H1 (cell line): ENCODE measurements at places on chromosomes 6 and 20.

DNA sequence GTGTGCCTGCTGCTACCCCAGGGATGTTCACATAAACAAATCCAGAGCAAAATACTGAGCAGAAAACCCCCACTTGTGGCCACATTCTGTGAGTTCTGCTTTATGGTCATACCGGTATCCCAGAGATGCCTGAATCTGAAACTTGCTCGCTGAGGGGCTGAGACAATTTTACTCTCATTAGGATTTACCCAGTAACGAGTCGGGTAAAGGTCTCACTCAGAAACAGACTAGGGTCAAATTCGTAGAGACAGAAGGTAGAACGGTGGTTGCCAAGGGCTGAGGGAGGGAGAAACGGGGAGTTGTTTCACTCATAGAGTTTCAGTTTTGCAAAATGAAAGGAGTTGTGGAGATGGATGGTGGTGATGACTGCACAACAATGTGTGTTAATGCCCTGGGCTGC, 45.4 kb upstream of the NKX2-2 start:
- no peak for DNase-seq

DNA sequence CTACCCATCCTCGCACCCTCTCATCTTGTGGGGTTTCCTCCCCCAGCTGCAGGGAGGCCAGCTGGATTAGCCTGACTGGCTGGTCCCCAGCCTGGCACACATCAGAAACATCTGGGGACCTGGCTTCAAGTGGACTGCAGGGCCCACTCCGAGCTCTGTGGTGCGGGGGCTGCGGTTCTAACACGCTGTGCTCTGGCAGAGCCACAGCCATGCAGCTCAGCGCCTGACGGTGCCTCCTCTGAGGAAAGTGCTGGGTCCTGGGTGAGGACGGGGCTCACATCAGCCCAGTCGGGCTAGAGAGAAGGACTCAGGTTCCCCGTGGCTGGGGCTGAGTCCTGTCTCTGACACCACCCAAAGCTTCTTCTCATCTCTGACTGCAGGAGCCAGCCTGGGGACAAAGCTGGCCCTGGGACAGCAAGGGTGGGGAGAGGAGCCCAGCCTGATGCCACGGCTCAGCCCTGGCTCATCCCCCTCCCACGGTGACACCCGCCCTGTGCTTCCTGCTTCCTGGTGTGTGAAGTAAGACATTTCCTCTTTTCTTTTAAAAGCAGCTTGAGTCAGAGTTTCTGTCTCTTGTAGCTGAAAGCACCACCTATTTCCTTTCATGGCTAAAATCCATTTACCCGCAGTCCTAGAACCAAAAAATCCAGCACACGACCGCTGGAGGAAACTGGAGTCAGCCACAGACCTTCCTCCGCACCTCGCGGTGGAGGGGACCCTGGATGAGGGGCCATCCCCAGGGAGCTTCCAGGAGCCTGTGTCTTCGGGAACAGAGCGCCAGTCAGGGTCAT, 127.4 kb upstream of the AFDN start:
- DNase-seq, result no peak

GRCh38 chr6:43058531-43058930, 703 bp downstream of the MRPL2 start:
- no peak for DNase-seq

- no peak for DNase-seq
Measured at GRCh38 chr6:108800427-108800864, 47.8 kb upstream of the ARMC2 start.

DNA sequence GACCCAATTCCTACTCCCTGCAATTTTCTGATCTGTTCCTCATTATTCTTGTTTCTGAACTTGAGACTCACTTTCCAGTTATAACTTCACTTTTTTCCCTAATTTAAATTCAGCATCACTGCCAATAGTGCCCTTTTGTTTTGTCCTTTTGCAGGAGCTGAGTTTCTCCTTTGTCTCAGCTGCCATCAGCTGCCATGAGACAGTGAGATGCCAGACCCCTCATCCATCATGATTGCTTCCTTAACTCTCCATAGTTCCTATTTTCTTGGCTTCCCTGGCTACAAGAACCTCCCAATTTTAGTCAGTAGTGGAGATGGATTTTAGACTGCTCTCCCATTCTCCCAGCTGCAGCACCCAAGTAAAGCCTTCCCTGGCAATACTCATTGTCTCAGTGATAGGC, 518.1 kb downstream of the HDGFL1 start:
- DNase-seq, result no peak

- DNase-seq, result no peak
Measured at GRCh38 chr6:155402656-155403304, 52.9 kb downstream of the NOX3 start.

DNA sequence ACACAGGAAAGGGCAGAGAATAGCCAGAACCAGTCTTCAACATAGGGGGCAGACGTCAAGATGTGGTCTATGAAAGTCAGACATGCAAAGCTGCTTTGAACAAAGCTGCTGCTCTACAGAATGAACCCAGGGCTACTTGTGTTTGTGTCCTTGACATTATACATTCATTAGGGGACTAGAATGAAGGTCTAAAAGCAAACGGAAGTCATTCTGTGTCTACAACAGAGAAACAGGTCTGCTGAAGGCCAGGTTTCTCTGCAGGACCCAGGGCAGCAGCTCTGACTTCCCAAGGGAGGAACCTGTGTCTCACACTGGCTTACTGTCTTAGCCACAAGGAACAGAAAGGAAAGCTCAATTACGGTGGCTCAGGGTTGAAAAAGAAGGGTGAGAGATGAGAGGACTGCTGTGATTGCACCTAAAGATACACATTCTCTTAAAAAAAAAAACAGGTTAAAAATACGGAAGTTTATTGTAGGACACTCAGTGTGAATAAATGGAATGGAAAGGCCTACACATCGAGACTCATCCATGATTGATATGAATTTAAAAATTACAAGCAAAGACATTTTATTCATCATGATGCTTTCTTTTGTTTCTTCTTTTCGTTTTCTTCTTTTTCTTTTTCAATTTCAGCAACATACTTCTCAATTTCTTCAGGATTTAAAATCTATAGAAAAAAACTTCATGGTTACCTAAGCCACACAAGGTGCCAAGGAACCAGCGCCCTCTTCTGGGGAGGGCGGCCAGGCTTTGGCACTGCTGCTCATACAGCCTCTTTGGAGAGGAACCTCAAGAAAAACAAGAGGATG, 6.7 kb downstream of the PSMA7 start:
- no peak for DNase-seq

- no peak for DNase-seq
Measured at GRCh38 chr6:10259671-10260070, 155.2 kb downstream of the TFAP2A start.

DNA sequence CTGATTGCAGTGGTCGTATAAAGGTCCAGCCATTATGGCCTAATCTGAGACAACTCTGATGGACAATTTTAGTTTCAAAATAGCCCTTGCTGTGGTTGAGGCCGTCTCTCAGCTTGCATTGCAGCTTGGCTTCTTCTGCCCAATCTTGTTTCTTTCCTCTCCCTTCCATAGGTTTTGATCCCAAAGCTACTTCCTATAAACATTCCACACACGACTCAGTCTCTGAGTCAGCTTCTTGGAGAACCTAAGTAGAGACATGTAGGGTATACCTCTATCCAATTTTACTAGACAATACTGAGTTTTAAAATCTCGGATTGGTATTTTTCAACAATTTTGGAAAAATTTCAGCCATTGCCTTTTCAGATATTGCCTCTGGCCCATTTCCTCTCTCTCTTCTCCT, 13.4 kb downstream of the IYD start:
- no peak for DNase-seq

DNA sequence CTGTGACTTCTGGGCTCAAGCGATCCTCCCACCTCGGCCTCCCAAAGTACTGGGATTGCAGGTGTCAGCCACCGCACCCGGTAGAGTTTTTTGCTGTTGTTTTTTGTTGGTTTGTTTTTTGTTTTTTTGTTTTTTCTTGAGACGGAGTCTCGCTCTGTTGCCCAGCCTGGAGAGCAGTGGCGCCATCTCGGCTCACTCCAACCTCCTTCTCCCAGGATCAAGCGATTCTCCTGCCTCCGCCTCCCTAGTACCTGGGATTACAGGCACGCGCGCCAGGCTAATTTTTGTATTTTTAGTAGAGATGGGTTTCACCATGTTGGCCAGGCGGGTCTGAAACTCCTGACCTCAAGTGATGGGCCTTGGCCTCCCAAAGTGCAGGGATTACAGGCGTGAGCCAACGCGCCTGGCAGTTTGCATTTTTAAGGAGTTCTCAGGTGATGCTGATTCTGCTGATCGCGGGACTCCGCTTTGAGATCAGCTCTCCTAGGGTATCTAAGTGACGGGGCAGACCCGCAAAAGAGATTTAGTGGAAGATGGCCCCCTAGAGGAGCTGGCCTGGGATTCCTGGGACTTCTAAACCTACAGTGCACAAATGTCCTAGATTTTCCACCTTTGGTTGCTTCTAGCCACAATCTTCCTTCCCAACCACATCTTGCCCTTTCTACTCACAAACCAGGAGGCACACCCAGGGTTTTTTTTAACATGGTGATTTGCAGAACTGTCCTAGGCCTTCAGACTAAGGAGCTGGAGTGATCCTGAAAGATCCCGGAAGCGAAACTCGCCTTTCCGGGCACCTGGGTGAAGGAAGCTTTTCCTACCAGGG, 45.2 kb downstream of the DPPA5 start:
- peak; percentile 58 for DNase-seq

DNA sequence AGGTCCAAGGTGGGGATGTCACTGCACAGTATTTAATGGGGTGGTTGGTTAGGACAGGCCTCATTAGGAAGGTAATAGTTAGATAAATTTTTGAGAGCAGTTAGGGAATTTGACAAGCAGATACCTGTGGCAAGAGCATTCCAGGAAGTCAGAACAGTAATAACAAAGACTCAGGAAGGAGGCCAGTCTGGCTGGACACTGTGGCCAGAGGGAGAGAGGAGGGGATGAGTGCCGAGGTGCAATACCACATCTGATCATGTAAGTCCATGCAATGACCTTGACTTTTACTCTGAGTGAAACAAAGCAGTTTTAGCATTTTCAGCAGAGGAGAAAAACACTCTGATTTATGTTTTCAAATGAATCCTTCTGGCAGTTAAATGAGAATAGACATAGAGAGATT, 990.7 kb upstream of the FLRT3 start:
- no peak for DNase-seq

- no peak for DNase-seq
Measured at GRCh38 chr20:3224681-3225421, 14.1 kb downstream of the SLC4A11 start.

DNA sequence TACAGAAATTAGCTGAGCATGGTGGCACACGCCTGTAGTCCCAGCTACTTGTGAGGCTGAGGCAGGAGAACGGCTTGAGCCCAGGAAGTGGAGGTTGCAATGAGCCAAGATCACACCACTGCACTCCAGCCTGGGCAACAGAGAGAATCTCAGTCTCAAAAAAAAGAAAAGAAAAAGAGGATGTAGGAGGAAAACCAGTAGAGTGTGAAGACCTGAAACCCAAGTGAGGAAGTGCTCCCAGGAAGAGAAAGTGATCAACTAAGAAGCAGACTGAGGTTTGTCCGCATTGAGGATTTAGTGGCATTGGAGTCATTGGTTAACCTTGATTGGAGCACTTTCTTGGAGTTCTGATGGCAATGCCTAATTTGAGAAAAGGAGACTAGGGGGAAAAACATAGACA, 20.6 kb upstream of the TASP1 start:
- no peak for DNase-seq

GRCh38 chr6:66740346-66740745, 1033.3 kb upstream of the EYS start:
- no peak for DNase-seq

GRCh38 chr20:9400171-9401025, 114.0 kb upstream of the LAMP5 start:
- no peak for DNase-seq

- DNase-seq, result no peak
Measured at GRCh38 chr6:114564302-114564933, 221.6 kb upstream of the HS3ST5 start.

DNA sequence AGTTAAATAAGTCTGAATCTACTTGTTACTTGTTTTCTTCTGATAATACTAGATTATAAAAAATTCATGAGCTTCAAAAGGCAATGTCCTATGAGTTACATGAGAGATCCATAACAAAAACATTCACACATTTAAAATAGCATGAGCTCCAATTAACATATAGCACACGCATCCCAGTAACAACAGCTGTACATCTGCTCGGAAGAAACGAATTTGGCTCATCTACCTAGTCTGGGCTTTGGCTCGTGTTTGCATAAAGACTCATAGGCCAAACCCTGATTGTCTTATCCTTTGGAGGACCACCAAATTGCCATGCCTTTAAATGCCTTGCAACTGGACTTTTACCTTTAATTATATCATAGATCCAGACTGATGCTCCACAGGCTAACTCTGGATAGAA, 259.7 kb upstream of the CHD6 start:
- no peak for DNase-seq
